ENCODE measurements at places on chromosomes 11 and 22.
A peak's percentile ranks its signal among the peaks of the same experiment; 100 is the strongest.

DNA sequence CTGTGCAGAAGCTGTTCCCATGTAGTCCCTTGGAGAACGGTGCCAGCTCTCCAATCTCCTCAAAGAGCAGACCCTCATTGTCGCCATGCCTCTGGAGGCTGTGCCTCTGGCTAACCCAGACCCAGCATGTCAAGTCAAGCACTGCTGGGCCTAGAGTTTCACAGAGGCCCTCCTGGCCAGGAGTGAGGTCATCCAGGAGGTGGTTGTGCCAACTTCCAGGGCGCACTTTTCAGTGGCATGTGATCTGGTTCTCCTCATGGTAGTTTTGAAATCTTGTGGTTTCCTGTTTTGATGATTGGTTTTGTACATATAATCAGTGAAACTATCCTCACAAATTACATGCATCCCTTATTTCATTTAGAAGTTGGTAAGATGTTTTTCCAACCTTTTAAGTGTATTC is 78.9 kb downstream of the PPFIBP2 start:
- DNase-seq, result no peak

DNA sequence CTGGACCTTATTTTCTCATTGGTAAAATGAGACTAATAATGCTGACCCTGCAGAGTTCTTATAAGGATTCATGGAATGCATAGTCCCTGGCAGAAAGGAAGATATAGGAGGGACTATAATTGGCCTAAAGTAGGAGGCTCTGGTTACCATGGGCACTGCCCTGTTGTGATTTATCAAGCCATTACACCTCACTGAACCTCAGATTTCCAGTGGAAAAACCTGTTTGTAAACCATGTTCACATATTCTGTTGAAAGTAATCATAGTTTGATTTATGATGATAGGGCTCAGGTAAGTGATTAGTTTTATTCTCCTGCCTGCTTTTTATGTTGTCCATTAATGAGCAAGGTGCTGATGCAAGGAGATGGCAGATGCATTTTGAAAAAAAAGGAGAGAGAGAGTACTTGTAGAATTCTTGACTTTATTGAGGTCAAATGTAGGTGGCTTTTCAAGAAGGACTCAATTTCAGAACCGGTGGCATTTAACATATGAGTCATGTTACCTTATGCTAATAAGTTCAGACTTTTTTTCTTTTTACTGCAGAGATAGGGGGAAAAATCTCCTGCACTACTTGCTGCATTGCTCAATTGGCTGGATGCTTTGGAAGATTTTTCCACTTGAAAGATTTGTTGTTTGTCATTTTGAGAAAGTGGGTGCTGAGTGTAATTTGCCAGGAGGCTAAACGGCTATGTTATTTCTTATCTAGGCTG is 14.6 kb downstream of the NF2 start:
- peak; percentile 47 for DNase-seq

GRCh38 chr22:42248995-42249394 is 21.5 kb downstream of the TCF20 start:
- no peak for DNase-seq

DNA sequence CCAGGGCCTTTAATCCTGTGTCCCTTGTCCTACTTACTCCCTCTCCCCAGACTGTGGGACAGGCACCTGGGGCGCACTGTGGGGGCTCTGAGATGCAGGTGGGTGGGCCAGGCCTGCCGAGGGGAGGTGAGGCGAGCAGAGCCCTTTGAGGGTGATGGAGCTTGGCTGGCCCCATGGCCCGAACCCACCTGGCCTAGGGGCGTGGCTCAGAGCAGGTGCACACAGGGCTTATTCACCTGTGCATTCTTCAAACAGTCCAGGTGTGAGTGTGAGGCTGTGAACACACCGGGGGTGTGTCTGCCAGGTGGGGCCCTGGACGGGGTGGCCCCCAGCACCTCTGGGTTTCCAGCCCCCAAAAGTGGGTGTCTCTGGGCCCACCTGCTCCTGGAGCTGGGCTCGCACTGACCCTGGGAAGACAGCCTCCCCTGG is 9.0 kb upstream of the MUC5AC start:
- no peak for DNase-seq

DNA sequence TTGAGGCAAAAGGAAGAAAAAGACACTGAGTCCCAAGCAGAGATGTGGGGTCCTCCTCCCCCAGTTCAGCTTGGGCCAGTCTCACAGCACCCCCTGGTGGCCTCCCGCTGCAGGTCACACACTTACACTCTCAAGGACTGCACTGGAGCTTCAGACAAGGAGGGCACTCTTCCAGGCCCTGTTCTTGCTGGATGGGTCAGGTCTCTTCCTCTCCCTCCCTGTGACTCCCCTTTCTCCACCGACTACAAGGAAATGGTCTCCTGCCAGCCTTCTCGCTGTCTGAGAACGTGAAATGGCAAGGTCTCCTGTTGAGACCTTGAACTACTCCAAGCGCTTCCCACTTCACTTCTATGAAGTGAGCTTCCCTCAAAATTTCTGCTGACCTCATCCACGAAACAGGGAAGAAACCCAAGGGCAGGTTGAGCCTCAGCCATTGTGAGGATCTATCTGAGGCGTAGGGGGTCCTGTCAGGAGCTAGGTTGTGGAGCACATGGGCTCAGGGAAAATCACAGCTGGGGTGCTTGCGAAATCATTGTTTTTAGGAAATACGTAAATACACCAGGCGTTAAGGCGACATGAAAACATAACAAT is 11.2 kb upstream of the IGLL1 start:
- DNase-seq, result peak; percentile 31

DNA sequence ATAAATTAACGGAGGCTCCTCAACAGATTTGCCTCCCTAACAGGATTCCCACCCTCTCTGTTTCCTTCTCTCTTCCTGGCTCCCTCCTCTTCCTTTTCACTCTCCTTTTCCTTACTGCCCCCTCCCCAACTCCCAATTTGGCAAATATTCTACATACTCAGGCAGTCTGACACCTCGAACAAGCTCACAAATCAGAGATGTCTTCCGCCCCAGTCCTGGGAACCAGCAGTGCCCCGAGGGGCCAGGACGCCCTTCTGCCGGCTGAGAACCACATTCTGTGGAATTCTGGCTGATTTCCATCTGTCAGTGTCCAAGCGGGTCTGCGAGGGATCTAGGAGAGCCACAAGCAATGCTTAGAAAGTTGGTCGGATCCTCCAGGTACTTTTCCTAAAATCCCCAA is 94.0 kb downstream of the NTM start:
- DNase-seq, result no peak

DNA sequence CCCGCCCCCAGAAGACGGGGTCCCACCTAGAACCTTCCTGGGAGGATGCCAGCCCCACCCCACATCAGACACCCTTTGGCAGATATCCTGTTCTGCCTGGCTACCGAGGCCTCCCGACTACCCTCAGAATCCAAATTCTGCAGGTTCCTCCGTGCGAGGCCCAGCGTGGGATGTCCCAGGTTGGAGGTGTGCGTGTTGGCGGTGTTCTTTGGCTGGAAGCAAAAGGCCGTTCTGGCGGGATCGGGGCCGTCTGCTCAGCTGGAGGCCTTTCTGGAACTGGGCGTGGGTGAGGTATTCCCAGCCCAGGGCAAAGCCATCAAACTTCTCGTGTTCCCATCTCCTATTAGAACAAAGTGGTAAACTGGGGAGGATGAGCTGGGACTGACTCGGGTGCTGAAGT is 32.6 kb downstream of the NUP50 start:
- DNase-seq, result no peak

GRCh38 chr11:121431820-121432526 is 20.1 kb upstream of the SORL1 start:
- no peak for DNase-seq

DNA sequence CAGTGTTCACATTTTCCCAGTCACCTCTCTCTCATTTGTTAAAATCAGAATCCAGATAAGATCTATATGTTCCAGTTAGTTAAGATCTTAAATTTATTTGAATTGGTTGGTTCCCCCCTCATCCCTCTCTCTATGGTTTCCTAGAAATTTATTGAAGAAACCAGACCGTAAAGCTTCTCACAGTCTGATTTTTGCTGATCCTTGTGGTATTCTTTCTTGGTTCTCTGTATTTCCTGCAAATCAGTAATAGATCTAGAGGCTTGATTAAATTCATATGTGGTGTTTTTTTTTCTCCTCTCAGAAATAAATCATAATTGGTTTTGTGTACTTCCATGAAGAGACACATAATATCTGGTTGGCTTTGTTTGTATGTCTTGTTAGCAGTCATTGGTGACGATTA is 147.5 kb downstream of the TMEM135 start:
- no peak for DNase-seq

- no peak for DNase-seq
These were observed 679 bp downstream of the TUG1 start for GRCh38 chr22:30969532-30970355.

DNA sequence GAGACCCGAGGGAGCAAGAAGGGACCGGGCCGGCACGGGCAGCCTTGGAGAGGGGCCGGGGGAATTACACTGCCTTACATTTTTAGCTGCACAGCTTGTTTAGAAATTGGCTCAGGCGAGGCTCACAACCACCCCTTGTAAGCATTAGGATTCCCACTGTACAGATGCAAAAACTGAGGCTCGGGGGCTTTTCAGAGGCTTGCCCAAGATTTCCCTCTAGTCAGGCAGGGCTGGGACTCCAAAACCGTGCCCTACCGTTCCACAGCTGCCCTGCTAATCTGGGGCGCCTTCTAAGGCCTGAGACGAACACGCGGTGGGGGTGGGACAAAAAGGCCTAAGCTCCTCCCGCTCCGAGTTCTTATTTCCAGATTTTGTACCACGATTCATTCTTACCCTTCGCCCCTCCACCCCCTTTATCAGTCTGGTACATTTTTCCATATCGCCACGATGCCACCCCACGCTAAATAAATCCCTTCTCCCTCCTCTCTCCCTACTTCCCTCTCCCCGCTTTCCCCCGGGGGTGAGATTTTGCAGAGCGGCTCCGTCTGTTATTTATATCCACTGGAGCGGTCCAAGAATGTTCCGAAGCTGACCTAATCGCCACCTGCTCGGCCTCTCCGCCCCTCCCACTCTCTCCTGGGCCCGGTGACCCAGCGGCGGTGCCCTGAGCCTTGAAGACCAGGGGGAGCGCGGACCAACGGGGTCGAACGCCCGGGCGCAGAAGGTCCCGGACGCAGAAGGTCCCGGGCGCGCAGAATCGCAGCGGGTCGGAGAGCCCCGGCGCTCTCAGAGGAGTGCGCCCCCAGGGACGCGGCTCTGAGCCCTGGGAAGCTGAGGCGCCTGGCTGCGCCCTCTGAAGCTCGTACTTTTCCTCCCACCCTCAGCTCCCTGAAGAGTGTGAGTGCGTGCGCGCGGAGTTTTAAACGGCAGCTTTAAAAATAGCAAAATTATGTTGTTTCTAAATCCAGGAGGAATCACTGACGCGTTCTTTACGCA is 764 bp upstream of the PACSIN3 start:
- DNase-seq, result peak; percentile 40

DNA sequence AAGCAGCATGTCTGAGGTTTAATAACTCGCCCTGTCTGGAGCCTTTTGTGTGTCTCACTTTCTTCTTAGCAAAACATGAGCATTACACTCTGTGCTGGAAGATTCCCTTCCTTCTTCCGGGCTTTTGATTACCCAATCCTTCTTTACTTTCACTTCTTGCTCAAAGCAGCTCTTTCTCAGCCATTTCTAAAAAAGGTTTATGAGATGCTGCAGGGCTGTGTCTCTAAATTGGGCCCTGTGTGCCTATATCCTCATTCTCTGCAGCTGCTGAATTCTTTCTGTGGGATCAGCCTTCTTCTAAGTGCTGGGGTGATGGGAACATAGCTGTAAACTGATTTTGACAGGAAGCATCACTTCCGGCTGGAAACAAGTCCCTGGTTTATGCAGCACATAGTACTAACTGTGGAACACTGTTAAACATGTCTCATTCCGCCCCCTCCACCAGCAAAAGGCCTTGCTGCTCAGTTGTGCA is 71.8 kb downstream of the PIWIL4 start:
- peak; percentile 13 for DNase-seq

GRCh38 chr22:34784056-34784455 is 281.9 kb upstream of the ISX start:
- DNase-seq, result no peak

DNA sequence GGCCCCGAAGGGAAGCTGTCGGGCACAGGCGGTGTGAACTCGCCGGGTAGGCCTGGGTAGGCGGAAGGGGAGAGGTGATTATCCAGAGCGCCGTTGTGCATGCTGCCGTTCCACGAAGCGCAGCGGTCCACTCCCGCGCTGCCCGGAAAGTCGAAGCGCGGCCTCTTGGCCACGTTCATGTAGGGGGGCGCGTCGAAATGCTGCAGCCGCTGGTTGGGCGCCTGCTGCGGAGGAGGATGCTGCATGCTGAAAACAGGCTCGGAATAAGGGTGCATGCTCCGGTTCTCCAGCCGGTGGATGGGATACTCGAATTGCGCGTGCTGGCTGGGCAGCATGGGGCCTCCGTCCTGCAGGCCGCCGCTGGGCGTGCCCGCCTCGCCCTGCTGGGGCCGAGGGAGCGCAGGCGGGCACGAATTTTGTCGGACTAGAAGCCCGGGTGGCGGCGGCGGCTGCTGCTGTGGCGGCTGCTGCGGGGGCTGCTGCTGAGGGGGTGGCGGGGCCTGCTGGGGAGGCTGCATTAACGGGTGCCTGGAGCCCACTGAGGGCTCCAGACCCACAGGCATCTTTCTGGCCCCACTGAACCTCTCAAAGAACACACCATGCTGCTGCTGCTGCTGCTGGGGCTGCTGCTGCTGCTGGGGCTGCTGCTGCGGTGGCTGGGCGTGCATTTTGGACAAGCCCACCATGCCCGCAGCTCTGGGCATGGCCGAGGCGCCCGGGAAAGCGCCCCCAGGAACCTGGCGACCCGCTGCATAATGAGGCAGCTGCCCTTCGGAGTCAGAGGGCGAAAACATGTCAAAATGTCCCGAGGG is 2.3 kb downstream of the MN1 start:
- no peak for DNase-seq

DNA sequence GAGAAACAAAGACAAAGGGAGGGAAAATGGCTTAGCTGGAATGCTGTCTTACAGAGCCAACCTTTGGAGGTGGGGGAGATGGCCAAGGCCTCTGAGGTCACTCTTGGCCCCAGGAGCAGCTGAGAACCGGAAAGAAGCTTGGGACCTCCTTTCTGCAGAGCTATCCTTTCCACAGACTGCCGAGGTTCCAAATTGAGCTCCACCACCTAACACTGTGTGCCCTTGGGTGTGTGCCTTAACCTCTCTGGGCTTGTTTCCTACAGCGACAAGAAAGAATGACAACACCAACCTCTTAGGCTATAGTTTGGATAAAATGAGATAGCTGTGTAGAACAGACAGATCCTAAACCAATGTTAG is 23.2 kb downstream of the RTN4RL2 start:
- no peak for DNase-seq

DNA sequence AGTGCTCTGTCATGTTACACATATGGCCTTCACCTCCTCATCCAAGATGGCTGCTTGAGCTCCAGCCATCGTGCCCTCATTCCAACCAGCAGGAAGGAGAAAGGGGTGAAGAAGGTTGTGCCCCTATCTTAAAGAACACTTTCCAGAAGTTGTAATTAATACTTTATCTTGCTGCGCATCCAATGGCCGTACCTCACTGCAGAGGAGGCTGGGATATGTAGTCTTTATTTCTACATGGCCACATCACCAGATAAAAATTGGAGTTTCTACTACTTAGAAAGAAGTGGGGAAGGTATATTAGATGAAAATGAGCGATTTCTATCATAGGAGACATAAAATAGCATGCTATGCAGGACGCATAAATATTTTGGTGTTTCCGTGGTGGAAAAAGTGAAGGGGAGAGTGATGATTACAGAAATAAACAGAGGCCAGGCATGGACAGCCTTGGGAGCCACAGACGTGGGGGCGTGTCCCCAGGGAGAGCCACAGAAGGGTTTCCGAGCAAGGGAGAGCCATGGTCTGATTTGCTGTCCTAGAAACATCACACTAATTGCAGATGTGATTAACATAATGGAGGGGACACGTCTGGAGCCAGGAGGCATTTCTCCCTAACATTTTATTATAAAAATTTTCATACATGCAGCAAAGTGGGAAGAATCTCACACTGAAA is 8.8 kb upstream of the MB start:
- DNase-seq, result no peak

Data from right lung (tissue), 10 donors.